ENCODE measurements at places on chromosomes 11 and 22. TPM values are rescaled to one million over a fixed set of nuclear protein-coding genes. Genes with fewer than 3 reads are reported as not detected.

The TIMM10 gene
- 39.9 TPM for total RNA-seq

The CRKL gene
- 53.4 TPM for total RNA-seq

The TRIM48 gene
- total RNA-seq: not detected

The STK33 gene
- 7.3 TPM for total RNA-seq

The DDI1 gene
- total RNA-seq: not detected

The CALCB gene
- total RNA-seq: under 0.01 TPM

The MAJIN gene
- total RNA-seq: not detected

The HOATZ gene
- not detected for total RNA-seq

The SLC5A1 gene
- total RNA-seq: not detected

The GAB4 gene
- not detected for total RNA-seq

The BTG4 gene
- total RNA-seq: not detected

The MRGPRX3 gene
- not detected for total RNA-seq

The KRTAP5-2 gene
- total RNA-seq: not detected

The UCP3 gene
- 0.82 TPM for total RNA-seq

The MS4A15 gene
- total RNA-seq: not detected

The CDCA5 gene
- total RNA-seq: 1.6 TPM

The TSPO gene
- total RNA-seq: 36.7 TPM

The MAPK8IP2 gene
- total RNA-seq: 60.3 TPM

The KRTAP5-9 gene
- not detected for total RNA-seq

The MTMR3 gene
- 66.0 TPM for total RNA-seq

The ANKRD49 gene
- 25.3 TPM for total RNA-seq

The MS4A4A gene
- 2.0 TPM for total RNA-seq

The TPBGL gene
- not detected for total RNA-seq

The SREBF2 gene
- total RNA-seq: 56.3 TPM

The ACR gene
- not detected for total RNA-seq

The SLC43A3 gene
- 4.1 TPM for total RNA-seq

All from frontal cortex (tissue), 4 donors.